ENCODE measurements at places on chromosomes 1 and 21. TPM values are rescaled to one million over a fixed set of nuclear protein-coding genes. Genes with fewer than 3 reads are reported as not detected.

DNA sequence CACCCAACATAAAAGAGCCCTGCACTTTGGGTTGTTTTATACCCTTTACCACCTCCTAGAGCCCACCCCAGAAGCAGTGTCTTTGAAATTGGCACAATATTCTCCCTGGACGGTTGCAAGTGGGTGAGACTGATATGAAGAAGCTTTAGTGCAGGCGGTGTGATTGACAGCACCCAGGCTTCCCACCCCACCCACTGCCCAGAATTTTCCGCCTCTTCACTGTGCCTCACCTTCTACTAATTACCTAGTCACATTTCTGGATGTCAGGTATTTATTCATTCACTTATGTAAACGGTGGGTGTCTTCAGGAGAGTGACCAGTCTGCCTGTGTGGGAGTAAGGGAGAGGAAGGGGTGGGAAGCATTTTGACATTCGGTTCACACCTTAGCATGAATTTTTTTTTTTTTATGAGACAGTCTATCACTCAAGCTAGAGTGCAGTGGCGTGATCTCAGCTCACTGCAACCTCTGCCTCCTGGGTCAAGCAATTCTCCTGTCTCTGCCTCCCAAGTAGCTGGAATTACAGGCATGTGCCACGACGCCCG is 1.7 kb upstream of the FAM89A start:
- peaks cover 7% of the 10 kb centered on the region for H3K4me1 ChIP-seq
- DNase-seq: no peak
- H3K36me3 ChIP-seq: no peaks in the 10 kb centered on the region
- H3K27ac ChIP-seq: peak overlapping the region; percentile 65

TMEM240 gene
- total RNA-seq: not detected

ZZZ3 gene
- total RNA-seq: 182 TPM

- DNase-seq: no peak
- H3K36me3 ChIP-seq: no peaks in the 10 kb centered on the region
- no peak overlapping the region for H3K27ac ChIP-seq
- H3K27me3 ChIP-seq: no peaks in the 10 kb centered on the region
- H3K4me1 ChIP-seq: no peaks in the 10 kb centered on the region
Observed at GRCh38 chr1:30730346-30731108, 7.1 kb upstream of the MATN1 start.

DNA sequence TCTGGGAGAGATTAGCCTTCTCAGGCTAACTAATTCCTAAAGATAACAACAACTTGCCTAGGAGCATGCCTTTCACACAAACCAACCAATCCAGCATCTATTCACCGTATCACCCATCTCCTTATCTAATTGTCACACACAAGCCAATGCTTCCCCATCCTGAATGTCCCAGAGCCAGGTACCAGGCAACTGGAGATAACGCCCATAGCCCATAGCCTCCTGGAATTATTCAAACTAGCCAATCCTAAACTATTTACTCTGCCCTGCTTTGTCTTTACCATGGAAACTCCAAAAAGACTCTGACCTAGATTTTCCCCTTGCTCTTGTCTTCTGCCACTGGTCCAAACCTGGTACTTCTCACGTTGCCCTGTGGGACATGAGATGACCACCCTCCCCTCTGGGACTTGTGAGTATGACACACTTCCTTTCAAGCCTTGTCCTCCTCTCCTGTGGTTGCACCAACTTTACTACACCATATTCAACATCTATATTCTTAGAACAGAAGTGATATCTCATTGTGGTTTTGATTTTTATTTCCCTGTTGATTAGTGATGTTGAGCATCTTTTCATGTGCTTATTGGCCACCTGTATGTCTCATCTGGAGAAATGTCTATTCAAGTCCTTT is 8.8 kb upstream of the ATG4C start:
- H3K27me3 ChIP-seq: no peaks in the 10 kb centered on the region
- H3K4me3 ChIP-seq: no peak overlapping the region
- H3K27ac ChIP-seq: no peak overlapping the region
- H3K36me3 ChIP-seq: no peaks in the 10 kb centered on the region
- no peak for DNase-seq

Measured in uterus (tissue), 4 donors.